Renal cortical epithelial cell (primary cell): ENCODE measurements at places on chromosomes 7 and 10. TPM values are rescaled to one million over a fixed set of nuclear protein-coding genes. Genes with fewer than 3 reads are reported as not detected.

DNA sequence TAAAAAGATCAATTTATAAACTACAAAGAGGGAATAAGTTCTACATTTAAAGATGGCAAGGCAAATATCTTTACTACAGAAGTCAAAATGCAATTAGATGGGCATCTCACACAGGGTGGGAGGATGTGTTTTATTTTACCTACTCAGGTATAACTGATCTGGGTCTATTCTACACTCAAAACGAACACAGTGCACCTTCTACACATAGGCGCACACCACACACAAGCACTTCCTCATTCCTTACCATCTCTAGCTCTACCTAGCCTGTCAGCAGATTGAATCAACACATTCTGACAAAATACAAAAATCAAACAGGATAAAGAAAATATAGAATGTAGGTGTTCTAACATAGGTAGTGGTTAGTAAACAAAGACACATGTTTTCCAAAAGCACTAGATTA is 64.8 kb downstream of the SGCE start:
- no peak for DNase-seq

- peak; percentile 93 for DNase-seq
Observed at GRCh38 chr7:152588350-152588749, 87.6 kb downstream of the XRCC2 start.

GRCh38 chr10:7260412-7260900 is 150.4 kb downstream of the SFMBT2 start:
- peak; percentile 76 for DNase-seq

TMEM213 gene
- total RNA-seq = 1.2 TPM in 1 of 2 replicates, not detected in the other

INTS1 gene
- 31.8 and 77.9 TPM in 2 replicates for total RNA-seq

UPK3BL1 gene
- 3.6 and 7.7 TPM in 2 replicates for total RNA-seq

VWA2 gene
- 3.5 and 4.7 TPM in 2 replicates for total RNA-seq

- DNase-seq = no peak
Observed at GRCh38 chr7:68158686-68159295, 1162.2 kb downstream of the TYW1 start.

DNA sequence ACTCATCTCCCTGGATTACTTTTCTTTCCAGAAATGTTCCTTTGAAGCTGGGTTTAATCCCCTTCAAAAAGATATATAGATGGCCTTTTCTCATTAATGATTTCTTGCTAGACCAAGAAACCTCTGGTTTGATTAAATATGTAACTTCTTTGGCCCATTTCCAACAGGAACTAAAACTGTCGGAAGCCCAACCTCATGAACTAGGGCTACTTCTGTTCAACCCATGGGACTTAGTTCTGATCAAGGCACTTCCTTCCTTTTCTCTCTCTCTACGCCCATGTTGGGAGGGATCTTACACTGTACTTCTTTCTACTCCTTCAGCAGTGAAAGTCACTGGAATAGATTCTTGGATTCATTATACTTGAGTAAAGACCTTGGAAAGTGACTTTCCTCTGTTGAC is 83.6 kb downstream of the TMEM106B start:
- no peak for DNase-seq

POLR1F gene
- 29.9 and 33.9 TPM in 2 replicates for total RNA-seq

- DNase-seq = no peak
Observed at GRCh38 chr7:91330866-91331265, 66.6 kb downstream of the FZD1 start.

- DNase-seq = no peak
Observed at GRCh38 chr10:44020322-44021111, 364.4 kb downstream of the CXCL12 start.

DNA sequence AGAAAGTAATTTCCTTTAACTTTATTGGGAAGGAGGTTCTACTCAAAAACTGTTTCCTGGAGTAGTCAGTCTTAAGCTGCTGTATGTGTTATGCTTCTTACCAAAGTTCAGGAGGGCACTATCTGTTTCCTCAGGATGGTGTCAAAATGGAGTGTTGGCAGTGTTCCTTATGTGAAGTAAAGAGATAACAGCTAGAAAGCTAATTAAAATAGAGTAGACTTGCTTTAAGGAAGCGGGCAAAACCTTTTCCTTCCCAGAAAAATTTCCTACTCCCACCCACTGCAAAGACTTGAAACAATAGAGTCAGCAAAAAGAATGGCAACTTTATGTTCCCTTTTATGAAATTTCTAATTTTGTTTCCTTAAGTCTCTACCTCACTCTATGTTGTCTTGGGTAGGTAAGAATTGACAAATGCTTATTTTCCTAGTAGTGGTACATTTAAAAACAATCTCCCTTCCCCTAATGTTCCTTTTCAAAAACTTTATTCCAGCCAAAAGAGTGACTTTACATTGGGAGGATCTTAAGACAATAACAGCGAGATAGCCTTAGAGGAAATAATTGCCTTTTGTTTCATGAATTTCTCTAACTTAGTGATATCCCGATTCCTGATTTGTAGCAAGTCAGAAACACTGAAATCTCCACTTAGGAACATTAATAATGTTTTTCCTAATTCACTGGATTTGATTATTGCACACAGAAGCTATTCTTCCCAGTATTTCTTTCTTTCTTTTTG is 26.5 kb upstream of the ENTPD1 start:
- no peak for DNase-seq

DNA sequence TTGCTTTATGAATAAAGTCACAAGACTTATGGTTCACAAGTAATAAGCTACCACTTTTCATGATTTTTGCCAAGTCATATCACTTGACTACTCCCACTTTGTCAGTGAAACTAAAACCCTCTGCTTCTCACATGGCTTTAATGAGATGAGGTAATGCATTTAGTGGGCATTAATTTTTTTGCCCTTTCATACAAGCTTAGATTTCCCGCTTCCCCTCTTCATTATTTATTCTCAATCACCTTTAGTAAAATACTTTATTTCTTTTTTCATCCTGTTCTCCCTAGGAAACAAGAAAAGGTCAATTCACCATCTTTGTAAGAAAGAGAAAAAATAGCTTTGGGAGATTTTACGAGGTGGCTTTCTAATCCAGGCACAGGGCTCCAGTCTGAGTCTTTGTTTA is 109.6 kb upstream of the STARD3NL start:
- DNase-seq = no peak

- no peak for DNase-seq
Observed at GRCh38 chr10:108051218-108051617, 886.7 kb upstream of the SORCS1 start.

TMEM225B gene
- total RNA-seq = 0.55 TPM in 1 of 2 replicates, not detected in the other

- no peak for DNase-seq
Observed at GRCh38 chr10:22628309-22628708, 86.1 kb downstream of the PIP4K2A start.

DNA sequence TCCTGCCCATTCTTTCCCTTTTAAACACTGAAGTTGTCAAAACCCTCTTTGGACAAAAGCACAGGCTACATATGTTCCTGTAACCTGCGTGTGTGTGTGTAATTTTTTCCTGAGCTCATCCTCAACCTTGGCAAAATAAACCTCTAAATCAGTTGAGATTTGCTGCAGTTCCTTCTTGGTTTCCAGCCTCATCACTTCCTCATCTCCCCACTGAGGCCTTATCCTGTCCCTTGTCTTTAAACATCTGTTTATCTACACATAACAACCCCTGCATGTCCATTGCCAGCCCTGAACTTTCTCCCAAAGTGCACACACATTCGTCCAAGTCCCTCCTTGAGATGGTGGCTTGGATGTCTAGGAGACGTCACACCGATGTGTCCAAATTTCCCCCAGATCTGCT is 35.5 kb downstream of the LYZL2 start:
- DNase-seq = no peak

DNA sequence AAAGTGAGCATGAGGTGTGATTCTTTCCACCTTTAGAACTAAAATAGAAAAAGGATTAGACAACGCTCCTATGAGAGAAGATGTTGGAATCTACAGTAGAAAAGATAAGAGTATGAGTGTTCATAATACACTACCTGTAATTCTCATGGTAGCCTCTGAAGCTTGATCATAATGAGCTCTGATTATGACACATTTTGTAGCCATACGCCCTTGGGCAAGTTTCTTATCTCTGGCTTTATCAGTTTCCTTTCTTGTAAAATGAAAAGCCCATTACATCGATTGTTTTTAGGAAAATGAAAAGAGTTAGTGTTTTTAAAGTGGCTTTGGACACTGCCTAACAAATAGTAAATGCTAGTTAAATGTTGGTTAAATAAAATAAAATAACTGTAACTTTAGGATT is 22.4 kb upstream of the PRSS58 start:
- no peak for DNase-seq

- DNase-seq = no peak
Observed at GRCh38 chr7:15140431-15140830, 237.9 kb upstream of the DGKB start.
